ENCODE measurements at places on chromosomes 5 and 9. TPM values are rescaled to one million over a fixed set of nuclear protein-coding genes. Genes with fewer than 3 reads are reported as not detected.

The NAA35 gene
- 67.0 TPM for total RNA-seq

The SLCO4C1 gene
- total RNA-seq: not detected

DNA sequence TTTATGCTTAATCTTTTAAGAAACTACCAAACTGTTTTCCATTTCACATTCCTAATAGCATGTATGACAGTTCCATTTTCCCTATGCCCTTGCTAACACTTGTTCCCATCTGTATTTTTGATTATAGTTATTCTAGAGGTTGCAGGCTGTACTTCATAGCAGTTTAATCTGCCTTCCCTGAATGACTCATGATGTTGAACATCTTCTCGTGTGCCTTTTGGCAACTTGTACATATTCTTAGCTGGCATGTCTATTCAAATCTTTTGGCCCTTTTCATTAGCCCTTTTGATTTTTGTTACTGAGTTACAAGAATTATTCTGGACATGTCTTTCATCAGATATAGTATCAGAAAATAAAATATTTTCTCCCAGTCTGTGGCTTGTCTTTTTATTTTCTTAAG lies 320.3 kb downstream of the DIRAS2 start:
- H3K27ac ChIP-seq: no peak overlapping the region
- no peak overlapping the region for H3K4me3 ChIP-seq

GRCh38 chr5:152688561-152689249 lies 283.6 kb upstream of the NMUR2 start:
- no peaks in the 10 kb centered on the region for H3K4me1 ChIP-seq
- H3K4me3 ChIP-seq: no peak overlapping the region
- H3K36me3 ChIP-seq: no peaks in the 10 kb centered on the region
- H3K27ac ChIP-seq: no peak overlapping the region
- H3K27me3 ChIP-seq: no peaks in the 10 kb centered on the region

GRCh38 chr9:98381311-98382103 lies 126.1 kb upstream of the TBC1D2 start:
- no peaks in the 10 kb centered on the region for H3K36me3 ChIP-seq
- no peaks in the 10 kb centered on the region for H3K27me3 ChIP-seq
- no peak overlapping the region for H3K4me3 ChIP-seq
- no peak for DNase-seq
- no peak overlapping the region for H3K27ac ChIP-seq

GRCh38 chr9:78004478-78005229 lies 27.0 kb downstream of the GNAQ start:
- peak overlapping the region; percentile 41 for H3K27ac ChIP-seq
- no peaks in the 10 kb centered on the region for H3K27me3 ChIP-seq
- no peak for DNase-seq
- H3K36me3 ChIP-seq: no peaks in the 10 kb centered on the region
